ENCODE measurements at places on chromosomes 7 and 10.

DNA sequence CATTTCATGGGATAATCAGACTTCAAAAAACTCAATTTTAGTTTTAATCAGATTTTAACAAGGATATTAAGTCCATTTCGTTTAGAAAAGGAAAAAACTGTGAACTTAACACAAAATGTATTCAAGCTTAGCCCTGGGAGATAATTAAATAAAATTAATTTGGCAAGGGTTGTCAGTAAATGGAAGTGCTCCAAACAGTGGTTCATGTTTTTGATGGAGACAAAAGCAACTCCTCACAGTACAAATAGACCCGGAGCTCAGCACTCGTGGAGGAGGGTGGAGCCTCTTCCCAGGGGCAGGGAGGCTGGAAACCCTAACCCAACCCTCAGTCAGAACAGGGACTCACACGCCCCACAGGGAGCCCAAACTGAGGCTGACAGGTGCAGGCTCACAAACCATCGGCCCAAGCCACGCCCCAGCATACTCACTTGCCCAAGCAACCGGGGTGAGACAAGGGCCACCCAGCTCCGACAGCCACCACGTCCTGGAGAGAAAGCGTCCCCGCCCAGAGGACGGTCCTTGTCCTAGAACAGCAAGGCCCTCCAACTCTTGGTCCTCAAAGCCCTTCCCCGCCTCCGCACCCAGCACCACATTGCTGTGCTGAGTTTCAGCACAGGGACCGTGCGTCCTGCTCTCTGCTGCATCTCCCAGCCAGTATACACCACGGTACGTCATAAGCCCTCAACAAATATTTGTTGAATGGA, 39.8 kb downstream of the MAD1L1 start:
- DNase-seq = no peak

- DNase-seq = no peak
These were observed 237.0 kb downstream of the EXOC4 start for GRCh38 chr7:133489906-133490305.

- no peak for DNase-seq
These were observed 70.1 kb downstream of the UBE3C start for GRCh38 chr7:157208571-157209413.

DNA sequence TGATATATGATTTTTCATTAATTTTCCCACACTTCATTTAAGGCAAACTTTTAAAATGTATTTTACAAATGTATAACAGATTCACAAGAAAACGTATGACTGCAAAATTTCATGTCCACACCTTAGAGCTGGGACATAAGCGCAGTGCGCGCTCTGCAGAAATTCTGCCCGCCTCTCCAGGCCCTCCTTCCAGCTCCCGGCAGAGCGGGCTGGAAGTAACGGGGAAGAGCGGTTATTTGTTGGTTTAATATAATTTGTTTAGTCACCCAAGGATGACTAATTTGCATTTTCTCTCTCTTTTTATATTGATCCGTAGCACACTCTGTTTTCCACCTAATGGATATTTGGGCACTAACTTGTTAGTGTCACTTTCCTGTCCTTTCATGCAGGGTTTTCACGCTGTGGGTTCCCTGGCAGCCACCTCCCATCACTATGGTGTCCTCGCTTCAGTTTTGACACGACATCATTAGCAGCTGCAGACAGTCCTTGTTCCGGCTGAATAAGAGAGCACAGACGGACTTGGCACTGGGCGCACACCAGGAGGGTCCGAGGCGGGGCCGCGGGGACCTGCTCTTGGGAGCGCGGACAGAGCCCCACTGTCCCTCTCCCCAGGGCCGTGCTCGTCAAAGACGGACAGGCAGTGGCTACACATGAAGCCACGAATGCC, 129.2 kb upstream of the SEC61G start:
- no peak for DNase-seq

- DNase-seq = no peak
These were observed 151.2 kb downstream of the CFTR start for GRCh38 chr7:117630907-117631564.

DNA sequence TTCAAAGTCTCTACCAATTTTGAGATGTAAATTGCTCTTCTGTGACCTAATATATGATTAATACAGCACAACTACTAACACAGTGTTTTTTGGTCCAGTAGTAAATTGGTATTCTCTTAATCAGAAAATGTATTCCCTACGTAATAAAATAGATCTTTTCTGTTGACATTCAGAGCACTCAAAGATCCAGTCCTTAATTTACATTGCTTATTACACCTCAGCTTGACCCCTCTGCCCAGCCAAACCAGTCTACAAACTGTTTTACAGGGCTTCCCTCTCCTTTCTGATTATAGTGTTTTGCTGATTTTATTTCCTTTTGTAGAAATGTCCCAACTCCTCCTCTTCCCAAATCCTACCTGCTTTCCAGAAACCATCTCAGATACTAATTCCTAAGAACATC, 293.4 kb downstream of the PRKG1 start:
- no peak for DNase-seq

GRCh38 chr7:112120696-112121217, 85.4 kb downstream of the DOCK4 start:
- no peak for DNase-seq

DNA sequence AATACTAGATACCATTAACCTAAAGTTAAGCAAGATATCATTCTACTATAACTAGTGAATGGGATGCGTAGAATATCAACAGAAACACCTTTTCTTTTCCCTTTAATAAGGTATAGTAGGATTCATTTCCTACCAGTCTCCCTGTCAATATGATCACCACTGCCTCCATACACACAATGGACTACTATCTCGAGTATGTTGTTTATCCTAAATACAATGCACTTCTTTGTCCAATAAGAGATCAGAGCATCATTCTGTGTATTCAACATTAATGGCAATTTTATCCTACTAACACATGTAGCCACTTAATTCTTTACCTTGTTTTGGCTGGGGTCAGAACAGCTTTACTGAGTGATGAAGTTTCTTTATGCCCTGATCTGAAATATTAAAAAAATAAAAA, 276.3 kb downstream of the TFEC start:
- DNase-seq = no peak

Measured in KBM-7 (cell line).